NCI-H1694 (cell line): ENCODE measurements at places on chromosomes 1 and 21.

GRCh38 chr21:40466893-40467483 lies 380.0 kb downstream of the DSCAM start:
- DNase-seq = peak; percentile 76

- DNase-seq = no peak
These were observed 4.8 kb upstream of the PTTG1IP start for GRCh38 chr21:44878053-44878982.

DNA sequence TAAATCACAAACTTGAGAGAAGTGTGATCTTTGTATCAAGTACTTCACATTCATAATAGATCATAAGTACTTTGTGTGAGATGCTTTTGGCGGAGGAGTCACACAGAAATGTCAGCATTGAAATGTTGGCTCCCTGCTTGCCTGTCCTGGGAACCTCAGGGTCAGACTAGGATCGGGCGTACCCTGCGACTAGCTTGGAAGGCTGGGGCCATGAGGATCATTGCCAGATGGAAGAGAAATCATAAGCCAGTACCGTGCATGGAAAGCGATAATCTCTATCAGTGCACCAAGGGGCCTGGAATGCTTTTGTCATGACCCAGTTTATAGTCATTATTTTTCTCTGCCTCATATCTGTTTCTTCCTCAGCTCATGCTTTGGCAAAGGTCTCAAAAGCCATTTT lies 35.5 kb downstream of the MTR start:
- no peak for DNase-seq

DNA sequence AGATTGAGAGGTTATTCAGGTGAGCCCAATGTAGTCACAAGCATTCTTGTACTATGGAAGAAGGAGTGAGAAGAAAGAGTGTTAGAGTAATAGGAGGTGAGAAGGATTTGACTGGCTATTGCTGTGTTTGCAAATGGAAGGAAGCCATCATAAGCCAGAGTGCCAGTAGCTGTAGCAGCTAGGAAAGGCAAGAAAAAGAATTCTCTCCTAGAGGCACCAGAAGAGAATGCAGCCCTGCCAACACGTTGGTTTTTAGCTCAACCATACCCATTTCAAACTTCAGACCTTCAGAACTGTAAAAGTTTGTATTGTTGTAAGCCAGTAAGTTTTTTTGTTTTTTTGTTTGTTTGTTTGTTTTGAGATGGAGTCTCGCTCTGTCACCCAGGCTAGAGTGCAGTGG lies 8.9 kb upstream of the IL12RB2 start:
- no peak for DNase-seq

DNA sequence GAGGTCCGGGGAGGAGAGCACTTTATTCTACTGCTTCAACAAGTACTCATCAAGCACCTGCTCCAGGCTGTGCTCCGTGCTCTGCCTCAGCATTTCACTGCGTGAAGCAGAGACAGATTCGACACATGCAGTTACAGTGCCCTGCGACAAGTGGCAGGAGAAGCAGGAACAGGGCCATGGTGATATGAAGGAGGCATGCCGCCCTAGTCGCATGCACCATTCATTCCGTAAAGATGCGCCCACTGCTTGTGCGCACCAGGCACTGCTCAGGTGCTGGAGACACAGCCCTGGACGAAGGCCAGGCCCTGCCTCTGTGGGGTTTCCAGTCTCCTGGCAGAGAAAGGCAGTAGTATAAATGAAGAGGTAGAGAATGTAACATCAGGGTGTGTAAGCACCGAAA lies 206.6 kb downstream of the HIVEP3 start:
- DNase-seq = no peak

DNA sequence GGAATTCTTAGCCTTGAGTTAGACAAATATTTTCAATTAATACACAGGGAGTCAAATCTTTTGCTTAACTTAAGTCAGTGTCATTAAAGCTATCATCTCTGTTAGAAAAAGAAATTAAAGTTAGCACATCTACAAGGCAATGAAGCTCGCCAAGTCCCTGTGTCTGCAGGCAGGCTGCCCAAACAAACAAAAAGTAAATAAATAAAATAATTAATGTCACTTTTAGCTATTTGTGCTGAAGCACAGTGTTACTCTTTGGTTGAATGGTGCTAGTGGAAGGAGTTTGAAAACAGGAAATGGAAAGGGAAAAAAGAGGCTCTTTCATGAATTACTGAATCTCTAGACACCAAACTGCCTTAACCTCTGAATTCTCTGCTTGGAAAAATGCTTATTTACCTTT lies 37.1 kb upstream of the COL11A1 start:
- DNase-seq = no peak

DNA sequence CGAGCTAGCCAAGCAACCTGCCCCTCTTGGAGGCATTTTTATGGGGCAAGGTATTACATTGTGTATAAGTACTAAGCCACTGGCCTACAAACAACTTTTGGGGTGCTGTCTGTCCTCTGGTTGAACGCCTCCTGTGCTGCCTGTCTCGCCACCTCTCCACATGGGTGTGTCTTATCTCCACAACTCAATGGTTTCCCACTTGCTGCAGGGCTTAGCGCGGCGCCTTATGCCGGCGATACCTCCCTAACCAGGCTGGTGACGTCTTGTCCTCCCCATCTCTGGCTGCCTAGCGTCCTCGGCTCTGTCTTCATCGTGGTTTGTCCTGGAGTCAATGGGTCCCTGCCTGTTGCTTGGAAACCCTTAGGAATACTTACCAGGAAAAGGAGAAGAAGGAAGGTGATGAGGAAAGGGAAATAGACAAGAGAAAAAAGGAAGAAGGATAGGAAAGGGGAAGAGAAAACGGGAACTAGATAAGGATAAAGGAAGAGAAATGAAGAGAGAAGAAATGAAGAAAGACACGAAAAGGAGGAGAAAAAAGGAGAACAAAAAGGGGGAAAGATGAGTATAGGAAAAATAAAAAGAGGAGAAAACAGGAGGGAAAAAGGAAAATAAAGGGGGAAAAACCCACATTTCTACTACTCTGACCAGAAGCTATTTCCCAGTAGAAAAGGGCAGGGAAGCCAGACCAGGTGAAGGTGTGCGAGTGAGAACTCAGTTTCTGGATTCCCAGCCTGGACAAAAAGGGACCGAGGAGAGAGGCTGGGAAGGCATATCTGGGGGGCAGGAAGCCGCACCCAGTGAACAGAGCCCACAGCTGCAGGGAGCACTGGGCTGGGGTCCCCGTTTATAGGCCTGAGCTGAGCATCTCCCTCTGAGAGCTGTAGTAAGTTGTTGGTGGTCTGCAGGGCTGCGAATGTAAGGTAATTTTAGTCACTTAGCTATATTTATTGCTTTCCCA lies 86.2 kb downstream of the CLIC6 start:
- no peak for DNase-seq

- no peak for DNase-seq
These were observed 841 bp downstream of the POFUT2 start for GRCh38 chr21:45286671-45287437.

GRCh38 chr21:21200103-21200938 lies 202.1 kb downstream of the NCAM2 start:
- DNase-seq = no peak

DNA sequence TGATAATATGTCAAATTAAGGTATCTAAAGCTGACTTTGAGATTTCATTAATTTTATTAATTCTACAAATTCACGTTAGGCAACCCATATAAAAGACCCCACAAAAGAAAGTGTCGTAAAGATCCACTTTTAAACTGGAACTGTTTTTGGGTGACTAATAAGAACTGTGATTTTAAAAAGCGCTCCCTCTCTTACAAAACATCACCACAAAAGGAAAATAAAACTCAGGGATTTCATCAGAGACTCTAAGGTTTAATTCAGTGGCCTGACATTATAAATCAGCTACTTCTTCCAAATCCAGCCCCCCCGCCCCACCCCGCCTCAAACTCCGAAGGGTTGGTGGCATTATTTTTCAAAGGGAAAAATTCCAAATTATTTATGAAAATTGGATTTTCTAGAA lies 2.7 kb downstream of the COL24A1 start:
- no peak for DNase-seq

- DNase-seq = no peak
These were observed 243.0 kb downstream of the TRABD2B start for GRCh38 chr1:47754221-47754620.

DNA sequence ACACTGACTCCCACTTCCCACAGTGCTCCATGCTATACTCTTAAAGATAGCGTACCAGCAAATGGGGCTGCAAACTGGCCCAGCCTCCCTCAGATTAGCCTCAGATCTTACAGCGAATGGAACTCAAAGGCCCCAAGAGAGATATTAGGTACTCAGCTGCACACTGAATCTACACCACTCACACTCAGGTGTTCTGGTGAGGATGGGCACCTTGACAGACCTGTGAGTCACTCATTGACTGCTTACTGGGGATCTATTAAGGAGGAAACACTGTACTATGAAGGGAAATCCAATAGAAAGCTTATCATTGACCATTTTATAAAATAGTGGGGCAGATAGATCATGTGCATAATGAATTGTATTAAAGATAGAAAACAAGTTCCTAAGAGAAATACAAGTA lies 164.3 kb upstream of the ATP1B1 start:
- DNase-seq = no peak

DNA sequence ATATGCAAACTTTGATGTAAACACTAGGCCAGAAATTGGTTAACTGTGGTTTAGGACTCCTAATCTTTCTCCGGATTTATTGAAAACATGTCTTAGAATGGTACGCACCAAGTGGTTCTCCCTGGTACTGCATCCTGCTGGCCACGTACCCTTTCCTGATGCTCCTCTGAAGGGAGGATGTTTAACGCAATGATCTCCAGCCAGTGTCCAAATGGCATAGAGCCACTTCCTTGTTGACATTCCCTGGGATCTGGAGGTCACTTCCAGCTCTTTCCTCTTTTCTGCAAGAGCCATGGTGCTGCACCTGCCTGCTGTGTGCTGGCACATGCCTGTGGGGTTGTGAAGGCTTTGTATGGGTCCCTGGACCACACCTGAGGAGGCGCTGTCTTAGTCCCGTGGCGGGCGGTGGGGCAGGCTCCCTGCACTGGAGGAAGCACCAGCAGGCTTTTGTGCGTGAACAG lies 53.9 kb downstream of the GALNT2 start:
- DNase-seq = no peak

DNA sequence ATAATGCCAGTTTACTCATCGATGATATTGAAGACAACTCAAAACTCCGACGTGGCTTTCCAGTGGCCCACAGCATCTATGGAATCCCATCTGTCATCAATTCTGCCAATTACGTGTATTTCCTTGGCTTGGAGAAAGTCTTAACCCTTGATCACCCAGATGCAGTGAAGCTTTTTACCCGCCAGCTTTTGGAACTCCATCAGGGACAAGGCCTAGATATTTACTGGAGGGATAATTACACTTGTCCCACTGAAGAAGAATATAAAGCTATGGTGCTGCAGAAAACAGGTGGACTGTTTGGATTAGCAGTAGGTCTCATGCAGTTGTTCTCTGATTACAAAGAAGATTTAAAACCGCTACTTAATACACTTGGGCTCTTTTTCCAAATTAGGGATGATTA lies 13.7 kb downstream of the GGPS1 start:
- no peak for DNase-seq

- DNase-seq = no peak
These were observed 5.1 kb upstream of the HES4 start for GRCh38 chr1:1004780-1005697.

GRCh38 chr1:222785529-222785928 lies 29.3 kb upstream of the DISP1 start:
- no peak for DNase-seq

GRCh38 chr21:37041706-37042271 lies 31.1 kb downstream of the PIGP start:
- no peak for DNase-seq

- no peak for DNase-seq
These were observed 203.2 kb upstream of the USP24 start for GRCh38 chr1:55418208-55419000.

DNA sequence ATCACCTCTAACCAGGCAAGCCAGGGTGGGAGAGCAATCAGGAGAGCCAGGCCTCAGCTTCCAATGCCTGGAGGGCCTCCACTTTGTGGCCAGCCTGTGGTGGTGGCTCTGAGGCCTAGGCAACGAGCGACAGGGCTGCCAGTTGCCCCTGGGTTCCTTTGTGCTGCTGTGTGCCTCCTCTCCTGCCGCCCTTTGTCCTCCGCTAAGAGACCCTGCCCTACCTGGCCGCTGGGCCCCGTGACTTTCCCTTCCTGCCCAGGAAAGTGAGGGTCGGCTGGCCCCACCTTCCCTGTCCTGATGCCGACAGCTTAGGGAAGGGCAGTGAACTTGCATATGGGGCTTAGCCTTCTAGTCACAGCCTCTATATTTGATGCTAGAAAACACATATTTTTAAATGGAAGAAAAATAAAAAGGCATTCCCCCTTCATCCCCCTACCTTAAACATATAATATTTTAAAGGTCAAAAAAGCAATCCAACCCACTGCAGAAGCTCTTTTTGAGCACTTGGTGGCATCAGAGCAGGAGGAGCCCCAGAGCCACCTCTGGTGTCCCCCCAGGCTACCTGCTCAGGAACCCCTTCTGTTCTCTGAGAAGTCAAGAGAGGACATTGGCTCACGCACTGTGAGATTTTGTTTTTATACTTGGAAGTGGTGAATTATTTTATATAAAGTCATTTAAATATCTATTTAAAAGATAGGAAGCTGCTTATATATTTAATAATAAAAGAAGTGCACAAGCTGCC lies 19.8 kb downstream of the CSF1 start:
- DNase-seq = no peak

DNA sequence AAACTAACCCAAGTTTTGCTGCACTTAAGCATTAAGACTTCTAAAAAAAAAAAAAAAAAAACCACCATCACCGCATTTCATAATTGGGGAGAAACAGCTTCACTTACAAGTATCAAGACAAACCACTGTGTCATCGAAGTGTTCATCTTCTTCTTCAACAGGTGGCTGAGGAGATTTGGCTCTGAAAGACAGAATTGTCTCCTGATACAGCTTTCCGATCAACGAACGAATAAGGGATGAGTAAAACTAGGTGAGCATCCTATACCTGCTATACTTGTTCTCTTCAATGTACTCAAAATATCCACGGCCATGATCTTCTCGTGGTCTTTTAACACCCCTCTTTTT lies 2.0 kb downstream of the HNRNPU start:
- DNase-seq = peak; percentile 25

DNA sequence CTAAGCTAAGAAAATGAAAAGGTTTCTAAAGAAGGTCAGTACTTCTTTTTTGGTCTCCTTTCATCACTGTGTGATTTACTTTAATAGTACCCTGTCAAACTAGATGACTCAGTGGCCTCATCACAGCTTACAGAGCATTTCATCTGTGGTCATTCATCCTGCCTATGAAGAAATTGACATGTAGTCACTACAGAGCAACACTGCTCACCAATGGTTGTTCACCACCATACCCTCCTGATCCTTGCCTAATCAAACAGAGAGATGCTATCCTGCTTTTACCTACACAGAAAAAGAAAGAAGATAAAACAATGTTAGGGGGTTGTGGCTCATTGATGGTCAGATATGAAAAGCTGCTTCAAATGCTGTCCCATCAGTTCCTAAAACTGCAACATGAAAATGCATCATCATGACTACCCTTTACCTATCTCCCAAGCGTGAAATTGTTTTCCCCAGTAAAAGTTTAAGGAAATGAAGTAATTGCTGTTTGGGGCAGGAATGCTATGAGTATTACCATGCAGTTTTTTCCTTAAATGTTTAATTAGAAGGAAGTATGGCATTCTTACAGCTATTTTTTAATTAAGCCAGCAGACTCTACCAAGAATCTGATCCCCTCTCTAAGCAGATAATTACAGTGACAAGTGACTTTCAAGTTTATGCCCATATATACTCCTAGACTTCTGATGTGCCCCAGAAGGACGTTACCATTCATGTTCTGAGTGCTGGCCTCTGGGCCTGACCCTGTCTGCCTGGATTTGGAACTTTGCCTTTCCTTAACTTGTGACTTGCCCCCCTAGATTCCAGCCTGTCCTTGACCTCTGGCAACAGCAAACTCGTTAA lies 46.1 kb upstream of the FBXO28 start:
- DNase-seq = no peak

- DNase-seq = no peak
These were observed 112.7 kb upstream of the BACE2 start for GRCh38 chr21:41055266-41055665.
